ENCODE measurements at places on chromosomes 1 and 21.

- DNase-seq: no peak
These were observed 729 bp downstream of the NADK start for GRCh38 chr1:1777583-1777899.

DNA sequence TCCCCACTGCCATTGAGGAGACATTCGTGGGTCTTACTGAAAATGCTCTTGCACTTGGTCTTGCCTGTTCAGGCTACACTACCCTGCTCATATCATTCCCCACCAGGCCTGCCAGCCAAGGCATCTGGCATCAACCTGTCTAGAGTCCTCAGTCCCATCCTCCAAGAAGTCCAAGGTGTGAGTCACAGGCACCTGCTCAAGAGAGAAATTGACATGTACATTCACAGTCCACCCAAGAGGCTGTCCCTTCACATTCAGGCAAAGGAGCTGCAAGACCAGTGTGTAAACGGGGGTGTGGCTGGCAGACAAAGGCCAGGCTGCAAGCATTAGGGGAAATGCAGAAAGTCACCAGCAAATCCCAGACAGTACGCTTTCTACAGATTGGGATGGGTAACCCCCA is 13.1 kb upstream of the PLA2G2C start:
- no peak for DNase-seq

GRCh38 chr1:939511-940106 is 15.9 kb downstream of the SAMD11 start:
- DNase-seq: no peak

GRCh38 chr1:198798923-198799386 is 160.1 kb downstream of the PTPRC start:
- no peak for DNase-seq

DNA sequence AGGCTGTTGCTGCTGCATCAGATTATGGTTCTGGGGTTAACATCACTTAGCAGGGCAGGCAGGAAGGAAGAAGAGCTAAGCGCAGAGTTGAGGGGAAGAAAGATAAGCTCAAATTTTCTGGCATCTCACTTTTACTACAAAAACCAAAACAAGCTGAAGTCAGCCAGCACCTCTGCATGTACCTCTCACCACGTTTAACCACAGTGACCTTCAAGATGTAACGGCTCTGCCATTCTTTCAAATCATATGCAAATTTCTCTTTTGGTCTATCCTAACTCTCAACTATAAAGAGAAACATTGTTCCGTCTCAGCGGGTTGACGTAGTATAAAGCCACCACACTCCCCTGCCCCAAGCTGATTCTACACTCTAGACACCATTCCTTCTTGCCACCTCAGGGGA is 154.4 kb downstream of the OMA1 start:
- DNase-seq: no peak

- DNase-seq: no peak
These were observed 95.6 kb downstream of the CD58 start for GRCh38 chr1:116474921-116475849.

GRCh38 chr1:222106377-222106776 is 364.5 kb upstream of the DUSP10 start:
- no peak for DNase-seq

GRCh38 chr1:6861075-6861724 is 75.9 kb downstream of the CAMTA1 start:
- DNase-seq: no peak

DNA sequence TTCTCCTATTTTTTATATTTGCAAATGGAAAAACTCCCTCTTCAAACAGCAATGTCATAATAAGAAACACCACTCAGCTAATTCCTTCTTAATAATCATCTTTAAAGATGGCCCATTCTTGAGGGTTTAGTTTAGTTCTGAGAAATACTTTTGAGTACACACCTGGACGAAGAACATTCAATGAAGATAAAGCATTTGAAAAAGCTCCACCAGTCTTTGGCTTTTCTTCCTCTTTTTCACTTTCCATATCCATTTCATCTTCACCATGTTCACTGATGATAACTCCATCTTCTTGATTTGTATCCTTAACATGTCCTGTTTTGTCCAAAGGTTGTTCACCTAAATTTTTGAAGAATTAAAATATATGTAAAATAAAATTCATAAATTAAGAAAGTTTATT is 7.4 kb downstream of the PAXBP1 start:
- no peak for DNase-seq

- DNase-seq: no peak
These were observed 180.1 kb downstream of the C1orf94 start for GRCh38 chr1:34356853-34357252.

DNA sequence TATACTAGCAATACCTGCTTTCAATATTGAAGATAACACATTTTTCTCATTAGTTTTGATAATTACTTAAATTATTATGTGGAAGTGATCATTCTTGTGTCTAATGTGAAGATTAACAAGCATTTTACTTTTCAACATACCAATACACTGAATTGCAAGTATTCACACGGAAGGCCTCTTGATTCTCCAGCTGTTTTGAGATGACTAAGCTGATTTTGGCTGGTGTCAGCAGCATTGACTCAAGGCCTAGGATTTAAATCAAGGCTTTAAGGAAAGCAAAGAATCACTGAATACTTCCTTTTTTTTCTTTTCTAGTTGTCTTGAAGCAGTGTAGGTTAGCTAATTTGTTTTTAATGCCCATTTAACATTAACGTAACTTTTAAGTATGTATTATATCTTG is 373.7 kb downstream of the SRGAP2C start:
- no peak for DNase-seq

GRCh38 chr1:227776331-227776771 is 39.1 kb upstream of the PRSS38 start:
- no peak for DNase-seq

DNA sequence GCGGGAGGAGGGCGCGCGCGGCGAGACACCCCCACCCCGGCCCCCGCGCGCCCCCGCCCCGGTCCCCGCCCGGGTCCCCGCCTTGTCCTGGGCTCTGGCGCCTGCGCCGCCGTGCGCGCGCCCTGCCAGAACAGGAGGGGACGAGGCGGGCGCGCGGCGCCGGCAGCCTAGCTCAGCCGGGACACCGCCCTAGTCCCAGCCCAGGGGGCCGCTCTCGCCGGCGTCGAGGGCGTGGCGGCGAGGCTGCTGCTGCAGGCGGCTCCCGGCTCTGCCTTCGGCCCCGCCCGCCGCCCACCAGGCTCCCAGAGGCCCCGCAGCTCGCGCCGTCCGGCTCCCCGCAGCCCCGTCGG is at the start of gene RCAN3:
Gene RCAN3, plus strand, starts transcription at position 128 of the 350 bp plus-strand sequence. CDS start 11,537 bp downstream, outside the sequence.
- DNase-seq: peak; percentile 54

DNA sequence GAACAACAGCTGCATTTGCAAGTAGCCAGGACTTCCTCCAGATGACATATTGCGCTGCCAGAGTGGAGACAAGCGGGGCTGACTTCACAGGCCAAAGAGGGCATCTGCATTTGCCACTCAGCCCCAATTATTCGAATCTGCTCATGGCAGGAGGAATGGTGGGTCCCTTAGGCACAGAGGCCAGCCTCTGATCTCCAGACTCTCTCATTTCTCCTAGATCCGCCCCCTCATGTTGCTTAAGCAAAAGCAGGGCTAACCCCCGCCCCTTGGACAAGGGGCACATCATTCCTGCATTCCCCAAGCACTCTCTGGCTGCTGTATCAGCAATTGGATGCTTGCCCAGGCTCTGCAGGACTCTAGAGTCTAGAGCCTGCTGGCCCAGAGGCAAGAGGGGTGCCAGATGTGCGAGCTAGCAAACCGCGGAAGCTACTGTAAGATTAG is 262.4 kb downstream of the ST6GALNAC3 start:
- DNase-seq: peak; percentile 53

- no peak for DNase-seq
These were observed 696.6 kb upstream of the BRINP3 start for GRCh38 chr1:191174298-191174697.

DNA sequence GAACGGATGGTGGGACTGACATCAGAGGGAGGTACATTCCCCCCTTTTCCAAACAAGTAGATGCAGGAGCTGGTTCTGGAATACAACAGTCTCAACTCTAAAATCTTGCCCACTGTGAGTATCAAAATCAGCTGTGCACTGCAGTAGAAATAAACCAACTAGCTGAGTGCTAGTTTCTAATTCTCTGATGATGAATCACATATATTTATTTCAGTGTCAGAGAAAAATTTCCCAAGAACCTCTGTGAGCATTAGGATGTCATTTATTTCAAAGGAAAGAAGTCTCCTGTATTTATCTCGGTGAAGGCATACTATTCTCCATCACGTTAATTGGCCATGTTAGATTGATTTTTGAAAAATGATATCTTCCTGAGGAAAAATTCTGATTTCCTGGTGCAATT is 67.1 kb downstream of the LHX9 start:
- DNase-seq: no peak

GRCh38 chr1:157512036-157512969 is 40.0 kb downstream of the FCRL5 start:
- no peak for DNase-seq

- no peak for DNase-seq
These were observed 35.6 kb upstream of the SLC16A1 start for GRCh38 chr1:112991402-112992120.

DNA sequence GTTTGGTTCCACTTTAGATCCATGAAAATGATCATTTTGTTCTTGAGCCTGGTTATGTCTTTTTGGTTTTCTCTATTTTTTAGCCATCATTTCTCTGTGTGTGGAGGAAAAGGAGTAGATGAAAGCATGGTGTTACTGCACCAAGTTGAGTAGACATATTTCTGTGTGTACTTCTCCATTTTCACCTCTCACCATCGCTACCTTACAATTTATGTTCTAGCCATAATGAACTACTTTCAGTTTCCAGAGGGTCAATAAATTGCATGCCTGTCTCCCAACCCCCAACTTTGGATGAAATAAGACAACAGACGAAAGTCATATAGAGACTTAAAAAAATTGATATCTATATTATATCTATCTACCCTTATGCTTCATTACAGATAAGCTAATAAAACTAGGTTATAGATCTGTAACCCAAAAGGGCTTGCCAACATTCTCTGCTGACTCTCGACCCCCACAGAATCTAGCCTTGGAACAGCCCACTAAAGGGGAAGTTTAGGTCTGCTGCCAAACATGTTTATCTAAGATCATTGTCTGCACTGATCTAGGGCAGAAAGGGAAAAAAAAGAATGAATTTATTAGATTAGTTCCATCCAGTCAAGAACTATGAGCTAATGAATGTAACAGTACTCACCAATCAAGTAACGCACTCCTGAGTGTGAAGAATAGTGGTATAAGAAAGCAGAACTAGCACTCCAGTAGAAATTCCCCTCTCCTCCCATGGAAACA is 7.5 kb upstream of the MAN1A2 start:
- DNase-seq: no peak

GRCh38 chr1:6006882-6007281 is 14.7 kb upstream of the NPHP4 start:
- no peak for DNase-seq

GRCh38 chr1:112054510-112054909 is 65.0 kb upstream of the KCND3 start:
- no peak for DNase-seq

DNA sequence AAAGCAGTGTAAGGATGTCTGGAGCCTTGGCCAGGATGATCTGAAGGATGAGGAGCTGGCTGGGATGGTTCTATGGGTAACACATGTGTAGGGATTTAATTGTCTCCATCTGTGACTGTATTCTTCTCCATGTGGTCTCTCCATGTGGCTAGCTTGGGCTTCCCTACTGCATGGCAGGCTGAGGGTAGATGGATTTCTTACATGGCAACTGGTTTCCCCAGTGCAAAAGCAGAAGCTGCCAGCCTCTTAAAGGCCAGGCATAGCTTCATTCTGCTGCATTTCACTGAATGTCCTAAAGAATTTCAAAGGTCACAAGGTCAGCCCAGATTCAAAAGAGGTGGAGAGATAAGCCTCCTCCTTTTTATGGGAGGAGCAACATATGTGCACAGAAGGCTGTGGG is 61.7 kb downstream of the XCL2 start:
- no peak for DNase-seq

DNA sequence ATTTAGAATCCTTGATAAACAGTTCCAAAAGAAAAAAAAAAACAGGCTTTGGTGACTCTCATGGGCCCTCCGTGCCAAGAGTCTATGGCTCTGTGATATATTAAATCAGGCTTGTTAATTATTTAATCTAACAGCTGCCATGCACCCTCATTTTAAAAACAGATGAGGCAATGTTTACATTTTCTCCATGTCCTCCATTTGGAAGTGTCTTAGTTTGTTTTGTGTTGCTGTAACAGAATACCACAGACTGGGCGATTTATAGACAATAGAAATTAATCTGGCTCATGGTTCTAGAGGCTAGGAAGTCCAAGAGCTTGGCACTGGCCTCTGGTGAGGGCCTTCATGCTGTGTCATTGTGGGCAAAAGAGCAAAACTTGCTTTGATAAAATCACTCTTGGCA is 58.0 kb downstream of the B3GALT5 start:
- no peak for DNase-seq

DNA sequence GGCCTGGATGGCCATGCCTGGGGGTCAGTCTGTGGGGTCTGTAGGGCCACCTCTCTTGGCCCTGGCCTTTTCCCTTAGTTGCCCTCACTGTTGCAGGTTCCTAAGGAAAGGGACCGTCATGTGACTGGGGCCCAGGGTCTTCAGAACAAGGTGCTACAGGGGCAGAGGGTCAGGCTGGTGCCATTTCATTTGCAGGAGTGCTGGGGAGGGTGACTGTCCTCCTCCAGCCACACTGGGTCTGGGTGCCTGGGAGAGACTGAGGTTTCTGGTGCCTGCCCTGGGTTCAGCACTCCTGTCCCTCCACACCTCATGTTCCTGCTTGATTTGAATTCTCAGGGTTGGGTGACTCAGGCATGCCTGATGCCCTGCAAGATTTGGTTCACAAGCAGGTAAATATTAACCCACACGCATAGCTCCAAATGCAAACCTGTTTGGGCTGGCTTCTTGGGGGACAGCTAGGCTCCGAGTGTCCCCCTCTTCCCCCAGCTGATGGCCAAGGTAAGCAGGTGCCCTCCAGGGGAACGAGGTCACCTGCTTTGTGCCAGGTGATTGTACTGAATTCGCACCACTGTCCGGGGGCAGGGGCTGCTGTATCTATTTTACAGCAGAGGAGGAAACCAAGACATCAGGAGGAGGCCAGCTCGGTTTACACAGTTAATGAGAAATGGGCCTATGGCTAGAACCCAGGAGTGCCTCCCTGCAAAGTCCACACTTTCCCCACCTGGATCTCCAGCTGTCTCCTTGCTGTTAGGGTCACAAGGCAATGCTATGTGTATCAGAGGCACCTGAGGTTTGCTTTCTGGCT is 20.3 kb downstream of the ARHGEF10L start:
- DNase-seq: no peak

- DNase-seq: no peak
These were observed 65.6 kb downstream of the KCNJ15 start for GRCh38 chr21:38322311-38322950.

GRCh38 chr1:95685081-95685480 is 451.1 kb downstream of the RWDD3 start:
- DNase-seq: no peak

Measured in T1000 (cell line).